ENCODE measurements at places on chromosomes 2 and 18.

GRCh38 chr2:53739032-53739431, 28.6 kb upstream of the CHAC2 start:
- DNase-seq, result no peak

DNA sequence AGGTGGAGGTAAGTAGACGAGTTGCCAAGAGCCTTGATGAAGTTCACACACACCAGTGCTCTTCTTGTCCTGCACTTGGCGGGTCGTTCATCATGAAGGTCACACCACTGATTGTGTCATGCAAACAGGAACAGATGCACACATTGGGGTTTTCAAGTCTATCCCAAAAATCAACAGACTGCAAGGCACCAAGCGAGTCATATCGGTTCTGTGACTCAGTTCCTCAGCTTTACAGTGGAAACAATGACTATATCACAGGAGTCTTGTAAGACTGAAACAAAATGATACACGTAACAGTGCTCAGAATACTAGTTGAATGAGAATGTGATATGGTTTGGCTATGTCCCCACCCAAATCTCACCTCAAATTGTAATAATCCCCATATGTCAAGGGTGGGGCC, 526.9 kb upstream of the ID2 start:
- DNase-seq, result no peak

DNA sequence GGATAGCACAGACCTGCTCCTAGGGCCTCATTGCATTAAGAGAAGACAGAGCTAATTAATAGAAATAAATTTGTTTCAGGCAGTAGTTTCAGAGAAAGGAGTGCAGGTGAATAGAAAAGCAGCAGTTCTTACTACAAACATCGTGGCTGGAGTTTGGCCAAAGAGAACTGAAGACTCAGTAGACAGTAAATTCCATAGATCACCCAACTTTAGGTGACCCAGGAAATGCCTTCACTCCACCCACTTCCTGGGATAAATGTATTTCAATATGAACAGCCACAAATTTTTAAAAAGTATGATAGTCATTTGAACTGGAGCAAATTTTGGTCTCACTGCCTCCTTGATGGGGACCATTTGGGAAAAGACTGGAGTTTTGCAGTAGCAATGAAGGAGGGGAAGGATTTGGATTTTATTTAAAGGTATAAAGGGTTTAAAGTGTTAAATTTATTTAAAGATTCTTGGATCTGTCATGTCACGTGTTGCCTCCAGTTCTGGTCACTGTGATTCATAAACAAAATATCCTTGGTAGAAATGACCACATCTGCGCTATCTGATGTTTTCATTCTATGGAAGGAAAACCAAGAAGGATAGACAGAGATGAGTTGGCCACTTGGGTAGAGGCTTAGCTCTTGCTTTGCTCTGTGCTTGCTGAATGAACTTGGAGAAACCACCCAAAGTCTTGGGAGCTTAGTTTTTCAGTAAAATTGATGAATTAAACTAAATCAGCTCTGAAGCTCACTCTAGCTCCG, 390.2 kb downstream of the THSD7B start:
- no peak for DNase-seq

- no peak for DNase-seq
Observed at GRCh38 chr2:128793404-128793803, 474.7 kb upstream of the HS6ST1 start.

GRCh38 chr2:215811003-215811402, 202.3 kb downstream of the MREG start:
- no peak for DNase-seq
